Stimulated activated CD4-positive, alpha-beta T cell treated with anti-CD3 and anti-CD28 coated beads, Interleukin-12 subunit alpha, Interleukin-12 subunit beta, amount 100 ng/mL, for 24 hours (primary cell): ENCODE measurements at places on chromosomes 4 and X.

DNA sequence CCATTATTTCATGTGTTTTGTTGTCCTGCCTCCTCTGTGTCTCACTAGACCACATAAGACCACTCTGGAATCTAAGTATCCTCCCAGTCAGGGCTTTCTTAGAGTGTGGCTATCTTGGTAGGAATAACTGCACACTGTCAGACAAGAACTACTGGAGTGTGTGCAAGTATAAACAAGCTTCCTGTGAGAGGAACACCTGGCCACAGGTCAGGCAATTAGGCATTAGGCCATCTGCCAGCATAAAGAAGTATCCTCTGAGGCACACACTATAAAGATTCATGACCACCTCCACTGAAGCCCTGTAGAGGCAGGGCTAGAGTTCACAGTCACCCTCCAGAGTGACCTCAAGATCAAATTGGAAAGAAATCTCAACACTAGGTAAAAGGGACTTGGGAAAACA is 507.0 kb upstream of the PABPC4L start:
- no peak for DNase-seq

DNA sequence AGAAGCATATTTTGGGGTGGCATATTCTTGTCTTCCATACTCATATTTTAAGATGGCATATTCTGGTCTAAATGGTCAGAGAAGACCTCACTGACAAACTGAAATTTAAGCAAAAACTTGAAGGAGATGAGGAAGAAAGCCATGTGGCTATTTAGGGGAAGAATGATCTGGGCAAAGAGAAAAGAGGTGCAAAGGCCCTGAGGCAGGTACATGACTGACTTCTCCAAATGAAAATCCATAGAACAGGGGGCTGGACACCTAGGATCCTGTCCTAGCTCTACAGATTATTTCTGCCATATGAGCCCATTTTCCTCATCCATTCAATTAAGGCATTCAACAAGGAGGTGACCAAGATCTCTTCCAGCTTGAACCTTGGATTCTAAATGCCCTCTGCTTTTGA is 105.6 kb downstream of the IRF2 start:
- no peak for DNase-seq

DNA sequence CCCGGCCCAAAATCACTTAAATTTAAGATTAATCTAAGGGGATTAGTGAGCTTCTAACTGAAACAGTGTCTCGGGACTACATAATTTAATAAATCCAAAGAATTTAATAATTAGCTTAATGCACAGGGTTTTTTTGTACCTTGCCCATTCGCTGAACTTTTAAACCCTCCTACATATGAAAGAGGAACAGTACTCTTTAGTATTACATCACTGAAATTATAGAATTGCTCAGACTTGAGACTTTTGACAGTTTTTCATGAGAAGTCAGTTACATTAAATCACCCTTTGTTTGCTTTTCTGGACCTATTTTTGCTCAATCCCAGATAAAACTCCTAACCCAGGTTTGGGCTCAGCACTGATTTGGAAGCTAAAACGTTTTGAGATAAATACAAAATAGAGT is 2.4 kb upstream of the TADA2B start:
- no peak for DNase-seq

- no peak for DNase-seq
These were observed 75.6 kb upstream of the AGA start for GRCh38 chr4:177517862-177518261.

GRCh38 chr4:86496094-86497080 is 97.7 kb upstream of the PTPN13 start:
- DNase-seq, result no peak

- DNase-seq, result no peak
These were observed 1.4 kb upstream of the MAGED1 start for GRCh38 chrX:51891821-51892551.

DNA sequence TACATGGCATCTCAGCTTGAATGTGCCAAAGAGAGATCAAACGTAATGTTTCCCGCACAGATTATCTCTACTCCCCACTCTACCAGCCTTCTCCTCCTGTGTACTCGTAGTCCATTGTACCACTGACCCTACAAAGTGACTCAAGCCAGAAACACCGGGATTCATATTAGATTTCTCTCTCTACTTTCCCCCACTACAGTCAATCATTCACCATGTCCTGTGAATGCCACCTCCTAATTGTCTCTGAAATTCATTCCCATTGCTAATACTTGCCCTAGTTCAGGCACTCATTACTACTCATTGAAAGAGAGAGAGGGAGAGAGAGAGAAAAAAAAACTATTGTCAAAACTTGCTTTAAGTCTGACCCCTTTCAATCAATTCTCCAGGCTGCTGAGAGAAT is 78.2 kb upstream of the LHFPL1 start:
- DNase-seq, result no peak

GRCh38 chr4:38855466-38855865 is 1.2 kb downstream of the TLR6 start:
- DNase-seq, result no peak

DNA sequence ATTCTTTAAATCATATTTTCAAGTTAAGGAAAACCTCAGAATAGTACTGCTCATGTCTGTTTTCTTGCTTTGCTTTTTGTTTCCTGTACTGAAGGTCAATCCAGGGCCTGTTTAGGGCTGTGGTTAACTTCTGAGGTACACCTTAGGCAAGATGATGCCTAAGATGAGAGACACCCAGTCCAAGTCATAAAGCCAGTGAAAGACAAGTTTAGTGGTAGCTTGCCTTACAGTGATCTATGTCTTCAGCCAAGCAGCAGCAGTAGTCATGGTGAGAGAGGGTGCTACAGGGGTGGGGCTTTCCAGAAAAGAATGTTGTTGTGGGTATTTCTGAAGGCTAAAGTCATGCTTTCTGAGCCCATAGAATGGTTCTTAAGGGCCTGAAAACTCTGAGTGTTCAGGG is 173.7 kb downstream of the VSIG4 start:
- DNase-seq, result no peak

- no peak for DNase-seq
These were observed 101.2 kb upstream of the MYOZ2 start for GRCh38 chr4:119034276-119035008.

DNA sequence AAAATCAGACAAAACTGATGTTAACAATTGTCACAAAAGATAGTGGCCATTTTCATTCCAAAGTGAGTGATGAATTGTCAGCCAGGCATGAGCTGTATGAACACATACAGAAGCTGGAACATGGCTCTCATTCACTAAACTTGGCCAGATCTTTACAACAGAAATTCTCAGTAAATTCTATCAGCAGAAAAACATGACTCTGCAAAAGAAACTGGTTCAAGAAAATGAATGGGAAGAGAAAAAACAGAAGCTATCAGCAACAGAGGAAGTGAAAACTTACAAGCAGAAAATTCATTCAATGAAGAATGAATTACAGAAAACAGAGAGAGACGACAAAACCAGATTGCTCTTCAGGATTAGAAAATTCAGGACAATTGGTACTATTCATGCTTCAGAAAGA is 249.6 kb downstream of the COL25A1 start:
- no peak for DNase-seq

DNA sequence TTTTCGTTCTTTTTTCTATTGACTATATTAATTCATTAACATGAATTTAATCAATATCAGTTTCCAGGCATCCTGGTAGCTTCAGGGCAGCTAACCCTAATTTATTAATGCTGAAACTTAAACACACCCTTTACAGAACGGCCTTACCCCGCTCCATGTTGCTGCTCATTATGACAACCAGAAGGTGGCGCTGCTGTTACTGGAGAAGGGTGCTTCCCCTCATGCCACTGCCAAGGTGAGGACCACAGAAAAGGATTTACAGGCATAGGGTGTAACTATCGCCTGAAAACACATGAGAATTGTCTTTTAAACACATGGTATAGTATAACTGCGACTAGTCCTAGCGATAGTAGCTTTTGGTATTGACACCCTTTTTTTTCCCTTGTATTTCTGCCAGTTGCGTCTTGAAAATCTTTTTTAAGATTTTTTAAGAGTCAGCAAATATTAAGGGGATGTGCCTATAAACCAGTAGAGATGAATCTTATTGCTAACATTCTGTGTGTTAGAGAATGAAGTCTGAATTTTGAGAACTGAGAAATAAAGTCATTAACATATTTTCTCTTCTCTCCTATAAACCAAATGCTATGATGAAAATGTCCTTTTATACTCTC is 229.0 kb downstream of the ANK2 start:
- peak; percentile 54 for DNase-seq

GRCh38 chr4:113952452-113953029 is 26.9 kb downstream of the ARSJ start:
- no peak for DNase-seq

- DNase-seq, result no peak
These were observed 257.0 kb downstream of the IDS start for GRCh38 chrX:149248073-149248625.

GRCh38 chr4:159767406-159767805 is 664.5 kb downstream of the RAPGEF2 start:
- no peak for DNase-seq

- DNase-seq, result no peak
These were observed 27.1 kb upstream of the GRPEL1 start for GRCh38 chr4:7094916-7095315.

DNA sequence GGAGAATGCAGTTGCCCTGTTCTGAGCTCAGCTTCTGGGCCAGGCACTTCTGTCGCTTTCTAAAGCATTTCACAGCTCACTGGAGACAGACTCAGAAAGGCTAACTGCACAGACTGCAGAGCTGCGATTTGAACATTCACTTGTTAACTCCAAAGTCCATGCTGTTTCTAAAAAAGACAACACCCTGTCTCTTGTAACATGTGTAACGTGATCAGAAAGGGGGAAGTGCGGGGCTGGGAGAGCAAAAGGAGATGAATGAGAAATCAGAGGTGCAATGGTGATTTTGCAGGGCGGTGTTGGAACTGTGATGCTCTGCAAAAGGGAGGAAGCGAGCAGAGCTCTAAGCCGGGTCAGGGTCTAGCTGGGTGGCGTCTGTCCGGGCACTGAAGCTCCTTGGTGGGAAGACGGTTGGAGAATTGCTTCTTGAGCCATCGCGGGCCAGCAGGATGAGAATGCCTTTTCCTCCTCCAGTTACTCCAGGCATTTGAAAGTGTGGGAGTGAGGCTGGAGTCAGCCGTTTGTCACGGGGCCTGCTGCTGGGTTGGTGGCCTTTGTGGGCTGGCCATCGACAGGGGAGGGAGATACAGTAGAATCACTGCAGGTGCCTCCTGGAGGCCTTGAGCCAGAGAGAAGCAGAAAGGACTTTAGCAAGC is 20.3 kb downstream of the TBC1D14 start:
- DNase-seq, result no peak

DNA sequence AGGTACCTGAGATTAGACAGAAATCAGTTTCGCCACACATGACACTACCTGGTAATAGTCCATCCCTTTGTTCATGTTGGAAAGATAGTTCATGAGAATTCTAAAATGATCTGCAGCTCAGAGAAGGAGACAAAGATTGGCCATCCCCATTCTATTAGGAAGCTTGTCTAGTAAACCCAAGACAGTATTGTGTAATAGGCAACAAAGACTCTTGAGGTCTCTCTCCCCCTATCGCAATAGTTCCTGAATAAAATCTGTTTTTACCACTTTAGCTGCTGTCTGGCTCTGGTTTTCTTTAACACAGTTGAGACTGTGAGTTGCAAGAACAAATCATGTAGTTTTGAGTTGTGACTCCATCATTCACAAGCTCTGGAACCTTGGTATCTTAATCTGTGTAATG is 14.8 kb upstream of the BBS7 start:
- no peak for DNase-seq

DNA sequence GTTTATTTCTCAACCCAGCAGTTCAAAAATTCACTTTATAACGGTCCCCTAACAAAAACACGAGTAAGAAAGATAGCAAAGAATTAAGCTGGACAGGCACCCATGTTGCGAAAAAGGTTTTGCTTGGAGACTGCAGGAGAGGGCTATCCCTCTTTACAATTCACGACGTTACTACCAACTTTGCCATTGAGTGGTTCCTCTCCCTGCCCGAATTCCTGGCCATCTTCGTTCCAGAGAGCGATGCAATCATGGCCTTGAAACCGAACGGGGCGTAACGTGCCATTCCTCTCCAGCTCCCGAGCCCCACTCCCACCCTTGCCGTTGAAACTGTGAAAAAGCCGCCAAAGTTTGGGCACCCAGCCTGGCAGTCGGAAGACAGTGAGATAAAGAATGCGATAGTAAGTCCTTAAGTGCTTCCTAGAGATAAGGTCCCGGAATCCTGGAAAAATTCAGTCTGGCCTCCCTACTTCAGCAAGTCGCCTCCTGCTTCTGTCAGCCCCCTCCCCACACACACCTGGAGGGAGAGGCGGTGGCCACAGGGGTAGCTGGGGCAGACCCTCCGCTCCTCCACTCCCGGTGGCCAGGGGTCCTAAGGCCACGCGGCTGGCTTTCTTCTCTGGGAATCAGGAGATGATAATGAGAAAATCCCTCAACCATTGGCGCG is 65.2 kb downstream of the FBXO8 start:
- DNase-seq, result no peak

- DNase-seq, result no peak
These were observed 1509.6 kb downstream of the ADGRL3 start for GRCh38 chr4:62709618-62710252.

GRCh38 chr4:31645236-31645635 is 925.1 kb downstream of the PCDH7 start:
- no peak for DNase-seq

- no peak for DNase-seq
These were observed 320.8 kb upstream of the INTU start for GRCh38 chr4:127311924-127312323.

DNA sequence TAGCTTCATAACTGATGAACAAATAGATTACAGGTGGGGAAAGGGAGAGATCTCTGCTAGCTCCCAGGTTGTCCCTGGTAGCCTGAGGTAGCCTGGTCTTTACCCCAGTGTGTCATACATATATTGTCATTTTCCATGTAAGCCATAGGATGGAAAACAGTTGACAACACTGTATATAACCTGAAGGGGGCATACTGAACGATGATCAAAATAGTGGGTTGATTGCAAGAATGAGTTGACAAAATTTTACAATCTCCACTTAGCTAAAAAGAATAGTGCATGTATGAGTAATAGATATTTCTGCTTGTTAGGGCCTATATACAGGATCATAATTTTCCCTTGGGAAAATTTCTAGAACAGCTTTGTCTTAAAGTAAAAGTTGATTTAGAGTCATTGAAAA is 304.1 kb upstream of the HAND2 start:
- no peak for DNase-seq

DNA sequence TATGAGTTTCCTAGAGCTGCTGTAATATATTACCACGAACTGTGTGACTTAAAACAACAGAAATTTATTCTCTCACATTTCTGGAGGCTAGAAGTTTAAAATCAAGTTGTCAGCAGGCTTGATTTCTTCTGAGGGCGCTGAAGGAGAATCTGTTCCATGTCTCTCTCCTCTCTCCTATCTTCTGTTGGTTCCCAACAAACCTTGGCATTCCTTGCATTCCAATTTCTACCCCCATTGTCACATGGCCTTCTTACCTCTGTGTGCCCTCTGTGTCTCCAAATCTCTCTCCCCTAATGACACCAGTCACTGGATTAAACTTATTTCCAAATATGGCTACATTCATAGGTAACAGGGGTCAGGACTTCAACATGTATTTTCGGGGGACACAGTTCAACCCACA is 672.7 kb downstream of the RPA4 start:
- DNase-seq, result no peak

DNA sequence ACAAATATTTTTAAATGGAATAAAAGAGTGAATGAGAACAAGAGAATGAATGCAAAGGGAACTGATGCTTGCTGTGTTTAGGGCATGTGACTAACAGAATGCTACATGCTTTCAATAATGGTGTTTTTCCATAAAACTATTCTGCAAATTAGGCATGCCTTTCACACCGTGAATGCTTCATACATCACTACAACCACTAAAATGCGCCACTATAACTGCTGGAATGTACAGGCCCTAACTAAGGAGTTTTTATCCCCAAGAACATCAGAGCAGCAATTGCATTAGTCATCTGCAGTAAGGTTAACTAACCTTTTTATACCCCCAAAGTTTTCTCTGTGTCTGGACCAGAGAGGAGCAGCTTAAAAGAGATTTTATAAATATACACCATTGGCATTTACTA is 190.4 kb downstream of the ARAP2 start:
- DNase-seq, result no peak
